ENCODE measurements at places on chromosomes 3 and 15.

- DNase-seq: no peak
These were observed 128.2 kb downstream of the UBE2E2 start for GRCh38 chr3:23331141-23331935.

- no peak for DNase-seq
These were observed 1.2 kb upstream of the ITIH4 start for GRCh38 chr3:52831500-52832301.

DNA sequence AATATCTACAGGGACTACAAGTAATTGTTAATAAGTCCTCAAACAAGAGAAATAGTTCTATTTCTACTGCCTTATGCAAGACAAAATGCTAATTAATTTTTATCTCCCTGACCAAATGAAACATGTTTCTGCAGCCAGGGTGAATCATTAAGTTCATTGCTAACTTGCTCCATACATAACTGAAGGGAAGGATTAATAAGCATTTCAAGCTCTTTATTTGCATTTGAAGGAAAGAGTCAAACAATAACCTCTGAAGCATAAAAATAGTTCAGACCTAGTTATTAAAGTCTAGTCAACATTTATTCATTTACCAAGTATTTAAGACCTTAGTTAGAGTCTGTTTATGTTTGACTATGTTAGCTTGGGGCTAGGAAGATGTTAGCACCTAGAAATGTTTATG, 120.0 kb downstream of the ATP1B3 start:
- no peak for DNase-seq

DNA sequence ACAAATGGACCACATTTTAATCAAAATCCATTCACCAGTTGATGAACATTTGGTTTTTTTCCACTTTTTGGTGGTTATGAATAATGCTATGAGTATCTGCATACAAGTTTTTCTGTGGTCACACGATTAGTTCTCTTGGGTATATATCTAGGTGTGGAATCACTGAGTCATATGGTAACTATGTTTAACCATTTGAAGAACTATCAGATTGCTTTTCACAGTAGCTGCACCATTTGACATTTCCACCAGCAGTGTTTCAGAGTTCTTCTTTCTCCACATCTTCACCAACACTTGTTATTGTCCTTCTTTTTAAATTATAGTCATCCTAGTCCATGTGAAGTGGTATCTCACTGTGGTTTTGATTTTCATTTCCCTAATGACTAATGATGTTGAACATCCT, 33.3 kb upstream of the ATG7 start:
- DNase-seq: no peak

GRCh38 chr3:133805384-133805701, 272 bp upstream of the SRPRB start:
- no peak for DNase-seq

DNA sequence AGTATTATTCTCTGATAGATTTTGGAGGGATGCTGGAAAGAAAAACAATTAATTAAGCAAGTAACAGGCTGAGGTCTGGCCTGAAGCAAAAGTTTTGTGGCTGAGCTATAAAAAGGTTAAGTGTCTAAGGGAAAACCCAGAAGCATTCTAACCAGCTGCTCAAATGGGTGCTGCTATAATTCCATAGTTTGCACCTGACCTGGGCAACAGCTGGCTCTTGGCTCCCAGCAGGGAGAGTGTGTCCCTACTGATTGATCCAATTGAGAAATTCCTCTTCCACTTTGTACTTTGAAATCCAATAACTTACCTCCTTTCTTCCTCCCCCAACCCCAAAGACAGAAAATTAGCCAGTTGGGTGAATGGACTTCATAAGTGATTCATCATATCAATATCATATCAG, 27.7 kb upstream of the SMAD3 start:
- DNase-seq: no peak

DNA sequence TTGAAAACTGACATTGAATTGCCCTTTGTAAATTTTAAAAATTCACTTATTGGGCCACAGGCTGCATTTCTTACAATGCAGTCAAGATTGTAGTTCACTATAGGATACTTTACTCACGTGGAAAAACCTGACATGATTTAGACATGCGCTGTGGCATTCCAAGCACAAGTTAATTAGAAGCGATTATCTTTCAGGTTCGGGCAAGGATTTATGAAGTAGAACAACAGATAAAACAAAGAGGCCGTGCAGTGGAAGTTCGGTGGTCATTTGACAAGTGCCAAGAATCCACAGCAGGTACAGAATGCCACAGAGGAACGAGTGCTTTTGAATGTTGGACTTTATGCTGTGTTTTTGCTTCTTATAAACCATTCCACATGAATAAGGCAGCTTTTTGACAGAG, 37.8 kb downstream of the GPR171 start:
- DNase-seq: no peak

DNA sequence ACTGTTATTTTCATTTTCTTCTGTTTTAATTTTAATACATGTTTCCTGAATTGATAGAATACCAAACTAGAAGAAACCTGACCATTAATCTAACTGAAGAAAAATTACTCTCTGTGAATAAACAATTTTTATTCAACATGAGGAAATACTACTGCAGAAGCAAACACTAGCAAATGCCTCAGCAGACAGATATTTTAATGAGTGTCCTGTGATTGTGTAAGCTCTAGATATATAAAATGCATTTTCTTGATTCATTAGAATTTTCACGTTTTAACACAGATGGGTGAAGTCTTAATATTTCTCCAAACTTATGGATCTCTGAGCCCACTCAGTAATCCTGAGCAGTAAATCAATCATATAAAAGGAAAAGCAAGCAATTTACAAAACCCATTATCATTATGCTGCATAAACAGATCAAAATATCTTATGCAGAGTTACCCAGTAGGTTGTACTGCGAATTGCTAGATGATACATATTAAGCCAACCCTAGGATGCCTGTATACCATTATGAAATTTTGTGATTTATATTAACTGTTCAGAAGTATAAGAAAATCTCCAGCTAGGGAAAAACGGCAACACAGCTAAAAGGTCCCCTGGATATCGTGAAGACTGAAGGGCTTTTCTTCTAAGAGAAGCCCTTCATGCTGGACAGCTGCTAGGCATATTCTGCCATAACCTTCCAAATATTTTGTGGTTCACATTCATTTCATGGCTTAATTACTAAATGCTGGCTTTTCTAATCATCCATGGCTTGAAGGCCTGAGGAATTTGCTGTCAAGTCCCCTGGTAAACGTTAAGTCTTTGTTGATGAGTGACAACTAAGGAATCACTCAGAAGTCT, 157.7 kb upstream of the TGFBR2 start:
- DNase-seq: no peak

GRCh38 chr3:23055733-23056376, 147.3 kb upstream of the UBE2E2 start:
- DNase-seq: no peak

DNA sequence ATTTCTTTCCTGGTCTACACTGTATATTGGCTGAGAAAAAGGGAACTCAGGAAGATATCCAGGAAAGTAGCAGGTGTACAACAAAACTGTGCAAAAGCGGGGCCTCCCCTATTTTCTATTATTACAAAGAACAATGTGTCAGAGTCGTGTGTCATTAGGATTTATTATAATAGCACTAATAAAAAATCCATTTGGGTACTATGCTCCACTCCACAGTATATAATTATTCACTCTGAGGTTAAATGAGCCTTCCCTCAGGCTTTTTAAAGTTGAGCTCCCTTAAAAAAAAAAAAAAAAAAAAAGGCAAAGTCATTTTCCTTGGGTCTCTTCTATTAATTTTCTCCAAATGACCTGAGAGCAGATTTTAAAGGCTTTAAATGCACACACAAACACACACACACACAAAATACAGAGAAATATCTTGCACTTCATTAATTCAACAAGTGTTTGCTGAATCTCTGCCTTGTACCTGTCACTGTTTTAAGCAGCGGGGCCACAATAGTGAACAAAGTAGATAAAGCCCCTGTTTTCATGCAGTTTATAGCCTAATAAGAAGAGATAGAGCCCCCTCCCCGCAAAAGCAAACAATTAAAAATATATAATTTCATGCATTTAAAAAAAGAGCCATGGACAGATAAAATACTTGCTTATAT, 1.3 kb upstream of the DPP8 start:
- no peak for DNase-seq

GRCh38 chr3:16249336-16249735, 15.4 kb downstream of the DPH3 start:
- no peak for DNase-seq

- DNase-seq: no peak
These were observed 55.6 kb upstream of the TBC1D23 start for GRCh38 chr3:100205171-100205570.

- no peak for DNase-seq
These were observed 88.4 kb upstream of the PLSCR4 start for GRCh38 chr3:146339349-146339748.

GRCh38 chr3:65170390-65171042, 482.7 kb upstream of the ADAMTS9 start:
- no peak for DNase-seq

DNA sequence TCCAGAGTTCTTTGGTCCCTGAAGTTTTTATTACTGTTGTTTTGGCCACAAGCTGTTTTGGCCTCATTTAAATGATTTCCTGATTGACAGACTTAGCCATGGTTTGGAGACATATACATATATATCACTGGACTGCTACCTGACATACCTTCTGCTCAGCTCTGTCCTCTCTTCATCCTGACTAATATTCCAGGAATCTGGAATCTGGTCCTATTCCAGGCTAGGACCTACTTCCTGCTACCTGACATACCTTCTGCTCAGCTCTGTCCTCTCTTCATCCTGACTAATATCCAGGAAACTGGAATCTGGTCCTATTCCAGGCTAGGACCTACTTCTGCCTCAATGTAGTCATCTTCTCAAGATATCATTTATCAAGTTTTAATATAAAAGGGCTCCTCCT, 724.4 kb upstream of the ROBO1 start:
- DNase-seq: no peak

GRCh38 chr3:18672561-18672960, 247.4 kb upstream of the SATB1 start:
- DNase-seq: no peak

DNA sequence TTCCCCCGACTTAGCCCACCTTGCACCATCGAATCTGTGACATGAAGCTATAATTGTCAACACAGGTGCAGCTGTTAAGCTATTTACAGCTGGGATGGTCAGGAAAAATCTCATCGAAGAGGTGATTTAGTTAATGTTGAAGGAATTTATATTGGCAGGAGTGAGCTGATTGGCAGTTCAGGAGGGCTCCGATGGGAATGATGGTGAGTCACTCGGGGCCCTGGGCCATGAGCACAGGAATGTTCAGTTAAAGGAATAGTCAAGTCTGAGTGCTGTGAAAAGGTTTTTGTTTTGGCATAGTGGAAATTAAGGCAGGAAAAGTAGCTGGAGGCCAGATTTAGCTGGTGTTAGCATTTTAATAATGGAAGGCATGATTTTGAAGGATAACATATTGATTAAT, 95.7 kb downstream of the OXSM start:
- DNase-seq: no peak

DNA sequence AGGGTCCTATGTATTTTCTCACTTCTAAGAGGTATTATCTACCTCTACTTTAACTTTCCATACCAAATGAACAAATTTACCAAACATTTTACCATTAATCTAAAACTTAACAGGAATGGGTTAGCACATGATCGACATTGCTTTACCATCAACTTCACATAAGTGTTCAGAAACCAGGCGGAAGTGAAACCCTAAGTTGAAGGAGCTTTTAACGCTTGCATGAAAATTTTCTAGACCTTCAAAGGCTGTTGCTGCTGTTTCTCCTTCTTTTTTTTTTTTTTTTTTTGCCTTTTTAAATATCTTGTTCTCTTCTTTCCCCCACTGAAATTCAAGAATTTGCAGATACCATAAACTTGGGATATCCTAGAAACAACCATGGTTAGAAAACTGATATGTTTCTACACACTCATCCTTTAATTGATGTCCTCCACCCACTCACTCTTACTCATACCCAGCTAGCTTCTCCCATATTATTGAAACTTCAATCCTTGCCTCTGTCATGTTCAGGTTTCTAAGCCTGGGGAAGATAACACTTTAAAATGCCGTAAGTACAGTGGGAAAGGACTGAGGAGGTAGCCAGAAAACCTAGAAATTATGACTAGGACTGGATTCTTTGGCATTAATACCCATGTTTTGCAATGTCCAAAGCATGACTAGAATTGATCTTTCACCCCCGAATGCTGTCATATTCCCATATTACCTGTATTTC, 24.7 kb downstream of the MYO5A start:
- peak; percentile 31 for DNase-seq

- DNase-seq: no peak
These were observed 5.5 kb upstream of the NR2F2 start for GRCh38 chr15:96324940-96325540.

DNA sequence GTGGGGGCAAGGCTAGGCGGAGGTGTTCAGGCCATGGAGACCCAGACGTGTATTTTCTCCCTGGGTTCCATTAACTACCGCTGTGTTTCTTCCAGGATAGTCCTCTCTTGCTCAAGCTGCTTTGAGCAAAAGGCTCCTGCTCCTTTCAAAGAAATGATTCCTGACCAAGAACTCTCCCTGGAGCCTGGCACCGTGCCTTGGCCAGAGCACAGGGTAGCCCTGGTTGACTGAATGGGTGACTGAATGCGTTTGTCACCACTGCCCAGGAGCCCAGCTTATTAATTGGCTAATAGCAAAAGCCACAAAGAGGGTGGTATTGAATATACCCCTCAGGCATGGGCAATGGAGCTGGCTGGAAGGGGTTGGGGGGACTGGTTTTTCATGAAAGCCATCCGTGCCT, 13.9 kb downstream of the RASGRF1 start:
- DNase-seq: no peak

- DNase-seq: no peak
These were observed 246.8 kb downstream of the UACA start for GRCh38 chr15:70516408-70517193.

DNA sequence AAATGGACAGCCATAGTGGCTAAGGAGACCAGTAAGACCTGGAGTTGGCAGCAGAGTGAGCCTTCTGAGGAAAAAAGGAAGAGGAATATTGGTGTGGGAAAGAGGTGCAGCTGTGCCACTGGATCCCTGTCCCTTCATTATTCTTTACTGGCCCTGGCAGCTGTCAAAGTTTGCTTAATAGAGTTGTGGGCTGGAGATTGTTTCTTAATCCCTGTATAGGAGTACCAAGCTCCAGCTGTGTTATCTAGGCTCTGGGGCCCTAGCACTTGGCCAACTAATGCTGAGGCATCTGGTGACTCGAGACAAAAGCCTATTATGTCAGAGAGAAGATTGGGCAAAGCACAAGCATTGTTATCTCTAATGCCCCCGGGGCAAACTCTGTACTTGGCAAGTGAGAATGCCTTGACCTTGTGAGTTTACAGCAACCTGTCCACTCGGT, 61.4 kb downstream of the ZNF609 start:
- no peak for DNase-seq

GRCh38 chr3:71111784-71112440, 471.6 kb downstream of the FOXP1 start:
- no peak for DNase-seq

GRCh38 chr15:93523481-93523880, 434.5 kb upstream of the RGMA start:
- no peak for DNase-seq
